Activated CD4-positive, alpha-beta T cell treated with anti-CD3 and anti-CD28 coated beads, Interleukin-2, amount 50 U/mL, for 4 hours (primary cell): ENCODE measurements at places on chromosomes 11 and 22.

DNA sequence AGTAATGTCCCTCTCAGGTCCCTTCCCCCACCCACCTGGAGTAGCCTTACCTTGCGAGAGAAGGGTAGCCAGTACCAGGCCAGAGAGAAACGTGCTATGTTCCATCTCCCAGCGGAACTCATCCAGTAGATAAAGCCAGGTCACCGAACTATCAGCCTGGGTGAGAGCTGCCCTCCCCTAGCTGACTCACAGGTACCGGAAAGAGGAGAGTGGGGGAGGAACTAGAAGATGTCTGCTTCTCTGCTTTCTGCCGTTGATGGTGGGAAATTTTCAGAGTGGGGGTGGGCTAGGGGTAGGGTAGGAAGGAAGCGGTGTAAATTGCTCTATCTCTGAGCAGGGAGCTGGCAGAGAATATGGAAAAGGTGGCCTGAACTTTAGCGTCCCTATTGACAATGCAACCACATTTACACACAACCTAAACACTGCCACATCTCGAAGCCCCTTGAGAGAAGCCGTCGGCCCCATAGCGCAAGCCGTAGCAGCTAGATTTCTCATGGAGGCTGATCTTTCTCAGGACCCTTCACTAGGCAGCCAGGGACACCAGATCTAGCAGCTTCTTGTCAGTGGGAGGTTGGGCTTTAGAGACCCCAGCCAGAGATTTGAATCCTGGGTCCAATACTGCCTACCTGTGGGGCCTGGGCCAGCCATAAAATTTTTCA, at the start of gene CD3D:
Gene CD3D, minus strand, starts transcription at position 203 of the 659 bp plus-strand sequence. Its CDS starts 98 bp downstream, at position 105.
- DNase-seq, result peak; percentile 65

GRCh38 chr11:83599066-83599465, 312.9 kb upstream of the CCDC90B start:
- DNase-seq, result no peak

- no peak for DNase-seq
Measured at GRCh38 chr11:77040401-77040777, 6.2 kb downstream of the B3GNT6 start.

- DNase-seq, result no peak
Measured at GRCh38 chr11:2688381-2689231, 11.2 kb downstream of the KCNQ1OT1 start.

DNA sequence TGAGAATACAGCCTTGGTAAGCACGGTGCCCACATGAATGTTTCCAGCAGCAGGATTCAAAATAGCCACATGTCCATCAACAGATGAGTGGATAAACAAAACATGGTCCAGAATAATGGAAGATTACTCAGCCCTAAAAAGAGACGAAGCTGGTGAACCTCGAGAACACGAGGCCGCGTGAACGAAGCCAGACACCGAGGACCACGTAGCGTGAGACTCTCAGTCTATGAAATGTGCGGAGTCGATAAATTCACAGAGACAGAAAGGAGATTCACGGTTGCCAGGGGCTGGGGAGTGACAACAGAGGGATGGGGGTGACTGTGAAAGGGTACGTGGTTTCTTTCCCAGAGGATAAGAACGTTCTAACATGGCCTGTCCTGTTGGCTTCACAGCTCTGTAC, 2.9 kb upstream of the ASCL2 start:
- no peak for DNase-seq

GRCh38 chr11:78784321-78785061, 209.8 kb upstream of the NARS2 start:
- DNase-seq, result no peak

- no peak for DNase-seq
Measured at GRCh38 chr11:111694851-111695250, 71.3 kb downstream of the PPP2R1B start.

DNA sequence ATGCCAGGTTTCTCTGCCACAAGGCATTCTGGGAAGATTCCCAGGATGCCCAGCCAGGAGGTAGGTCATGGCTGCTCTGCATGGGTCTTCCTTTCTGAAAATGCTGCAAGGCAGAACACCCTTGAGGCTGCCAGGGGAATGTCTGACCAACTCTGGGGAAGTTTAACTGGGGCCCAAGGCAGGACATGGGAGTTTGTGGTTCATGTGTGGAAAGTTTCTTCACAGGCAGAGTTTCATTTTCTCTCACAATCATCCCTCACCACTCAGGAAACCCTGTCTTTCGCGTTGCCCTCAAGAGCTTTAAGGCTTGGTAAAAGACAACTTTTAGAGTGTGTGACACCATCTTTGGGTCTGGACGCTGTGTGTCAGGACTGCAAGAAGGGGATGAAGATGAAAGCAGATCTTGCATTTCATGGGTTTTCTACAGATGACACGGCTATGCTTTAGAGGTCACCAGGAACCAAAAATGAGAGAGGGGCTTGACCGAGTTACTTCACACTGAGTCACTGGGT, 133.5 kb downstream of the CD44 start:
- DNase-seq, result peak; percentile 21

DNA sequence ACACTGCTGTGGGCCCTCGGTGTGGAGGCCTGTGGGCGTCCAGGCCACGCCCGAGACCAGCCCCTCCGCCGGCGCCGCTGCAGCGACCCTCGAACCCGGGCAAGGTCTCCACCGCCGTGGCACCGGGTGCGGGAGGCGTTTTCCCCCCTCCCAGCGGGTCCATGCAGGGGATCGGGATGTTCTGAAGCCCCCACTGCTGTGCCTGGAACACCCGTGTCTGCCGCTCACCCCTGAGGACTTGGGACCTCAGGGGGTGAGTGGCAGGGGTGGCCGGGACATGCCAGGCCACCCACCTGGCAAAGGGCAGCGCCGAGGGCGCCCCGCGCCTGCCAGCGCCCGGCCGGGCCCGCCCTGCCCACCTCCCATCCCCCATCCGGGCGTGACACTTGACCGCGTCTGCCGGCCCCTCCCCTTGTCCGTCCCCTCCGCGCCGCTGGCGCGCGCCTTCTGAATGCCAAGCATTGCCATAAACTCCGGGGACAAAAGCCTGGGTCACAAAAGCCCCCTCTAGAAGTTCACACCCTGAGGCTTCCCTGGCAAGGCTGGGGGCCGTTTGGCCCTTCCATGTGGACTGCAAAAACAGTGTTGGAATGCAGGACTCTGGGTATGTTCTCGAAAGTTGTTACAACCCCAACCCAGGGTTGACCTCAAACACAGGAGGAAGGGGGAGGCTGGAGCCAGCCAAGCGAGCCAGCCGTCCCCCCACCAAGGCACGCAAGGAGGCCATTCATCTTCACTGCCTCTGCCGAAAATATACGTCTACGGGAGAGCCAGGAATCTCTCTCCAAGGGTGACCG, 819 bp upstream of the KCNQ1OT1 start:
- no peak for DNase-seq

DNA sequence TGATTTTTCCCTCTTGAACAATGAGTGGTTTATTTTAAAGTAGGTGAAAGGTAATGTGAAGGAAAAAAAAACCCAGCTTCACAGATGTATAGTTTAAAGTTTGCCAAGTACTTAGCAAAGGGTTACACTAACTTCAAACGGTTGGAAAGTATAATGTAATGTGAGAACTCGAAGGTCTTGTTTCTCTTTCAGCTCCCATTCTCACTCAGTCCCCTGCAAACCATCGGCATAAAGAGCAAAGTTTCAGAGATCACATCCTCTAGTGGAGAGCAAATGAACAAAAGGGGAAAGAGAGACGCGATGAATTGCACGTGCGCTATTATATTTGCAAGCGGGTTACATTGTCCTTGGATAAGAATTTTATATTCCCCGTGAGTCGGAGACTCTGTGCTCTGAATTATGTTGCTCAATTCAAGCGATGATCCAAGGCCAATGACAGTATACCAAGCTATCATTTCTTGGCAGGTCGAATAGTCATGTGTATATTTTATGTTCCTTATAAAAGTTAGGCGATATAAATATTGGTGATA, 37.6 kb upstream of the BIRC3 start:
- DNase-seq, result no peak

- DNase-seq, result no peak
Measured at GRCh38 chr11:75427181-75427580, 5.8 kb downstream of the KLHL35 start.
